ENCODE measurements at places on chromosomes 1 and 21. TPM values are rescaled to one million over a fixed set of nuclear protein-coding genes. Genes with fewer than 3 reads are reported as not detected.

DNA sequence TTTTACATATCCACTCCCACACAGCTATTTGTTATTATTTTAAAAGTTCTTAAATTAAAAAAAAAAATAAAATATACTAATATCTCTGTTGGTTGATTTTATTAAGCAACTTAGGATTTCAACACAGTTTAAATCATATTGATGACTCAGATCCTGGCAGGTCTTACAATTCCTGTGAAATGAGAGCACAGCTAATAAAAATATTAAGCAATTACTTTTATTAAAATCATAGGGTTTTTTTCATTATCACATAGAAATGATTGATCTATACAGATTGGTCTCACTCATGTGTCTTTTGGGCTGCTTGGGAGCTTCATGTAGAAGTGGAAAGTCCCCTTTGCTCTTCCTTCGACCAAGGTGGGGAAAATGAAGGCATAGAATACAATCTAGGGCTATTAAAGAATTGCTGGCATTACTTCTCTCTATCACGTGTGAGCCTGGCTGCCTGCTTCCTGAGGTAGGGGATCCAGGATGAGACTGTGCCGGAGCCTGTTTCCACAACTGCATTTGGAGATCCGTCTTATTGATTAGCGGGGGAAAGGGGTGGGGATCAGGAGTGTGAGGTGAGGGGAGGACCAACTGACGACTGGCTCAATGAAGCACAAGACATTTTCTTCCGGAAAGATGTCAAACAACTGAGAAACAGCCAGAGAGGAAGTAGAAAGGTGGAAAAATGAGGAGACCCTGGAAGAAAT, 858.0 kb downstream of the USP25 start:
- peak; percentile 83 for DNase-seq

DNA sequence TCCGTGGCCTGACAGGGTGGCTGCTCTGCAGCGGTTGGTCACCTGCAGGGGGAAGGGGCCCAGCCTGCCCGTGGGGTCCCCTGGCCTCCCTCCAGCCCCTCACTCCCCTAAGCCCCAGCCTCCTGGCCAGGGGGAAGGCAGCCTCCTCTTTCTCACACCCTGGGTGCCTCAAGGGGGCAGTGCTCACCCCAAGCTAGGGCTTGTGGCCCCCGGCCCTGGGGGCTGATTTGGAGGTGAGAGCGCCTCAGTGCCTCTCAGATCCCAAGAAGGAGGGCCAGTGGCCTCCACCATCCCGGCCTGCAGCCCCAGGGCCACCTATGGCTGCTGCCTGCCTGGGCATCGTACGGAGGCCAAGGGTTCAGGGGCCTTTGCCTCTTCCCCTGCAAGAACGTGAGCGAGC, 66.4 kb upstream of the TTC34 start:
- DNase-seq, result no peak

DNA sequence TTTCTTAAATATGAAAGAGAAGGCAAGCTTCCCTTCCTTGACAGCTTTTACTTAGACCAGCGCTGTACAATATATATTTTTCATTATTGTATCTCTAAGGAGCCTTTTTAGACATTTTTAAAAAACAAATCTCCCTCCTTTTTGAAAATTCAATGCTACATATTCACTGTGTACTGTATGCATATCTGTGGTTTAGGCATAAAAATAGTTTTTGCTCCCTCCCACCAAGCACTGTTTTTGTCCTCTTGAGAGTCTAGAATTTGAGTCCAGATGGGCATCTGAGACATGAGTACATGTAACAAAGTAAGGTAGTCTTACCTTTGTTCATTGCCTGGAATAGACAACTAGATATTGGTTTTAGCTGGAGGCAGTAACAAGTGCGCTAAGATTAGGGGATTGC, 488.5 kb upstream of the RUNX1 start:
- no peak for DNase-seq

DNA sequence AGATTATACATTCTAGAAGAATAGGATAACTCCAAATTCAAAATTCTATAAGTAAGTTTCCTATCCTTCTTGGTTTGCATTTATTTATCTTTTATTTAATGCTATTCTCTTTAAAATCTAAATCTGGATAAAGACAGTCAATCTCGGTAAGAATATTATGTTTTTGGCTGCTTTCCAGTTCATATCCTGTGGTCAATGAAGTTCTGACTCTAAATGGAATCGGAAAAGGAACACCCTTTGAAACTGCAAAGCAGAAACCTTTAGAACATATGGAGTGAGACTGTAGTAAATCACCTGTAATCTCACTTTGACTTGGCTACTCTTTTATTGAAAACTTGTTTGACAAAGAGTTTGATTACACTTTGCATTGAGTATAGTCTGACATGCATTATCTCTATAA, 85.2 kb downstream of the KIFAP3 start:
- DNase-seq, result peak; percentile 37

GRCh38 chr1:239811211-239811885, 280.3 kb upstream of the FMN2 start:
- DNase-seq, result no peak

- DNase-seq, result no peak
Observed at GRCh38 chr1:178388418-178389145, 108.2 kb downstream of the CLEC20A start.

DNA sequence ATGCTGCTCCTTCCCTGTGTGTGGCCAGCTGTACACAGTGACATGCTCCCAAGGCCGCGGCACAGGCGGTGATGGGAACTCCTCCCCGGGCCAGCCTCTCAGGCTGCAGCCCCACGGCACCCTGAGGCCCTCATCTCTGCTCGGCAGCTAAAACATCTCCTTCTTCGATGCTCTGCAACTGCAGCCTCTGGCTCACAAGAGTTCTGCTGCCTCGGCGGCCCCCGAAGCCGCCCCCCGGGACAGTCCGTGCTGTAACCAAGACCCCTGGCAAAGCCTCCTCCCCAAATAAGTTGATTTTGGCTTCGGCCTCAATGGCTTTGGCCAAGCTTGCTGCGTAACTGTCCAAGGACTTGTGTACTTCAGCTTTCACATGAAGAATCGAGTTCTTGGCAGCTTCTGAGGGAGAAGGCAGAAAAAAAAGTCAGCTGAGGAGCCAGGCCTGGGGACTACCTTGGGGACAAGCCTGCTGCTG, 51.3 kb downstream of the GPR161 start:
- DNase-seq, result no peak

The SMIM11 gene
- 5.6 TPM for total RNA-seq

The PRAMEF5 gene
- total RNA-seq, result not detected

The ZNF678 gene
- 11.0 TPM for total RNA-seq

The SPRR1B gene
- total RNA-seq, result not detected

The KRTAP22-2 gene
- not detected for total RNA-seq

The RCC1 gene
- 52.4 TPM for total RNA-seq

The POU3F1 gene
- under 0.01 TPM for total RNA-seq
